ENCODE measurements at places on chromosomes 1 and 21.

DNA sequence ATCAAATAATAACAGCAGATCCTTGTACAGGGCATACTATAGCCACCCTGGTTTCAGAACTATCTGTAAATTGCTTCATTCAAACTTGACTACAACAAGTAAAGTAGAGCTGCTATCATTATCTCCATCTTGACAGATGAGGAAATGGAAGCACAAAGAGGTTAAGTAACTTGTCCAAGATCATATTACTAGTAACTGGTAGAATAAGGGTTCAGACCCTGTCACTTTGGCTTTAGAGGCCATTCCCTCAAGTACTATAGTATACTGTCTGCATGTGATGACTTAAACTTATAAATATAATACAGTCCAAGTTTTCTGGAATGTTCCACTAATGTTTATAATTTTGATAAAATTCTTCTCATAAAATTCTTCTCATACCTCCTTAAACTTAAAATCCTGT lies 24.8 kb downstream of the PGM1 start:
- no peak for DNase-seq

DNA sequence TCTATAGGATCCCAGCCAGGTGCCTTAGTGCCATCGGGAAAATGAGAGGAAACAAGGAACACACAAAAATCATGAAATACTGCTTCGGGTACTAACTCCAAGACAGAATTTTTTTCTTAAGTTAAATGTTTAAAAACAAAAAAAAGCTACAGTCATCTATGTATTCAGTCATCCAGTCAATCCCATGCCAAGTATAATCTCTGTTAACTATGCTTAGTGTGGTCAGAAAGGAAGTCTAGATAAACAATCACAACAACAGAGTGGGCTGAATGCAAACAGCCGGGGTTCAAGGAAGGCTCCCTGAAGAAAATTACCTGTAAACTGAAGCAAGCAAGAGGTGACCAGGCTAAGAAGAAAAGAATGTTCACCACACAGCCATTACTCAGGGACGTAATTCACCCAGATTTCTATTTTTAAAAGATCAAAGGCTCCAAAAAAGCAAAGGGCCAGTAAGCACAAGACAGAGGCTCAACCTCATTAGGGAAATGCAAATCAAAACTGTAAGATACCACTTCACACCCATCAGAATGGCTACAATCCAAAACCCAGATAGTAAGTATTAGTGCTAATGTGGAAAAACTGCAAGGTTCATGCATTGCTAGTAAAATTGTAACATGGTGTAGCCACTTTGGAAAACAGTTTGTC lies 53.0 kb downstream of the RERE start:
- no peak for DNase-seq

- DNase-seq: peak; percentile 38
Observed at GRCh38 chr1:207811920-207812720, 60.3 kb downstream of the CD46 start.

GRCh38 chr1:51859333-51859732 lies 19.2 kb downstream of the NRDC start:
- DNase-seq: no peak

- DNase-seq: no peak
Observed at GRCh38 chr21:39763272-39763970, 18.4 kb downstream of the IGSF5 start.

GRCh38 chr1:147798731-147799130 lies 38.3 kb upstream of the GJA5 start:
- no peak for DNase-seq

DNA sequence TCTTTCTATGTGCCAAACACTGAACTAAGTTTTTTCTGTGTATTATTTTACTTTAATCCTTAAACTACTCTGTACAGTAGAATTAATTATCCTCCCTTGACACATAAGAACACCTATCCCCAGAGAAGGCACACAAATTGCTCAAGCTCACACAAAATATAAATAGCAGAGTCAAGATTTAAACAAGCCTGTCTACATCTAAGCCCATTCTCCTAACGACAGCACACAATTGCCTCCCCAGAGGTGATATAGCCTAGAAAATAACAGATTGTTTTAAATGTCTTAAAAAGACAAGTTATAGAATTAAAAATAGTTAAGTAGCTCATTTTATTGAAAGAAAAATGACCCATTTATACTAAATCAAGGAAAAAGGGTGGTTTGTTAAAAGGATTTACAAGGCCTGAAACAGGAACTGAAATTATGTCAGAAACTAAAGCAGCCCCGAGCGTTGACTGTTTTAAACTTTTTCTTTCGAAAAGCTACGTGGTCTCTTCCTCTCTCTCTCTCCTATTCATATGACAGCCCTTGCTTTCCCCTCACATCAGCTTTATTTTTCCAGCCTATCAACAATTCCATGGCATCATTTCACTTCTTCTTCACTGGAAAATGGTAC lies 30.5 kb downstream of the TNFSF18 start:
- no peak for DNase-seq

DNA sequence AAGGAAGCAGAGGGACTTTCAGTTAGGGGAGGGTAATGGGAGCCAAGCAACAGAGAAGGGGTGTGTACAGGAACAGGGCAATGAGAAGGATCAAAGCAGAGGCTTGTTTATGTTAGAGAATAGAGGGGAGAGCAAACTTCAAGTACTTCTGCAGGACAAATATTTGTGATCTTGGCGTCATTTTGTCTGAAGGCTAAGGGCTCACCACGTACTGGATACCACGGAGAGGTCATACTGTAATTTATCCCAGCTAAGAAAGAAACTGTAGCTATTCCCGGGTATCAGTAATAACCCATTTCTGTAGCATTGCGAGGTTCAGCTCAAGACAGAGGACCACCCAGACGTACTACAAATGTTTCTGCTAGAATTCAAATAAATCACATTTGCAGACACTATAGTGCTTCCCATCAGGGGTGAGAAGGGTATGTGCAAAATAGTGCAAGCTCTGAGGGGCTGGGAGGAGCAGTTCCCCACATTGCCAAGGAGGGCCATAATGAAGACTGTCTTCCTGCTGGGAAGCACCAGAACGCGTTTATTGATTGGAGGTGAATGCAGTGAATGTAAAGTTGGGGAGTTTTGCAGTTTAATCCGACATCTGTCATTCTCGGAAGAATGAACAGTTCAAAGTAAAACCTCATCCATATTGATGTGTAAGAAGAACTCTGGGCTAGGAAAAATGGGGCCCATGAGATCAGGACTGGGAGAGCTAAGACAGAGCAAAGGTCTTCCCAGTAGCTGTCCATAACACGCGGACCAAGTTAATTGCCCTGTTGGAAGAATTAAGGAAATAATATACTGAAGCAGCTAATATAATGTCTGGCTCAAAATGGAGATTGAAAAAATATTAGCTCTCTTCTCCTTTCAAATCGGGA lies 136.9 kb downstream of the RWDD3 start:
- no peak for DNase-seq

DNA sequence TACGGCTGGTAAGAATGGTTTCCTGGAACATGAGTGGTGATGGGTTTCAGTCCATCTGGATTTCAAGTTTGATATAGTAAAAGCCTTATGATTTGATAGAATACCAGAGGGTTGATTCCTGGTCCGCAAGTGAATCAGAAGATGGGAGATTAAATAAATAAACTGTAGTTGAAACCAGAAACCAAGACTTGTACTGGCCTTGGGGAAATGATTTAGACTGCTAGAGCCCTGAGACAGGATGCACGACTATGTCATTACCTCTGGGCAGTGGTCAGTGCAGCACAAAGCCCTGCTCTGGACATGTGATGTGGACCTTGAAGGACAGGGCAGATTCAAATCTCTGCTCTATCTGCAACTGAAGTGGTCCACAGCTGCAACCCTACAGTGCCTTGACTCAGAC lies 15.6 kb upstream of the FMOD start:
- no peak for DNase-seq

DNA sequence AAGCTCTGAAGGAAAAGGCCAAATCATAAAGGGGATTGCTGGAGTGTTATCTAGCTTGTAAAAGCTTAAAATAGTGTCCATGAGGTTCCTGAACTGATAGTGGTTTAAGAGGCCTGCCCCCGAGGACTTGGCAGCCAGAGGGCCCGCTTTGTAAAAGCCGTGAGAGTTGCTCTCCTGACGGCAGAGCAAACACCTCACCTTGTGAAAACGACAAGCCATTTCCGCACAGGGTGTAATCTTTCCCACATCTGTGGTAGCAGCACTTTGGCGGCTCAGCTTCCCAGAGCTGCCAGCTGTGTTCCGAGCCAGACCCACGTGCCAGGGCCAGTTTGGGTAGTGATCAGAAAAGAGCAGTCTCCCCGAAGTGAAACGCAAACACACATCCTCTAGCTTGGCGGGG lies 37.0 kb downstream of the SERBP1 start:
- DNase-seq: no peak
